Adrenal gland (tissue), 19 donors: ENCODE measurements at places on chromosomes 5 and 9. TPM values are rescaled to one million over a fixed set of nuclear protein-coding genes. Genes with fewer than 3 reads are reported as not detected.

The CCNI2 gene
- 0.08 TPM for total RNA-seq

GRCh38 chr9:96450613-96451528 lies 902 bp downstream of the HABP4 start:
- peak; percentile 40 for DNase-seq

DNA sequence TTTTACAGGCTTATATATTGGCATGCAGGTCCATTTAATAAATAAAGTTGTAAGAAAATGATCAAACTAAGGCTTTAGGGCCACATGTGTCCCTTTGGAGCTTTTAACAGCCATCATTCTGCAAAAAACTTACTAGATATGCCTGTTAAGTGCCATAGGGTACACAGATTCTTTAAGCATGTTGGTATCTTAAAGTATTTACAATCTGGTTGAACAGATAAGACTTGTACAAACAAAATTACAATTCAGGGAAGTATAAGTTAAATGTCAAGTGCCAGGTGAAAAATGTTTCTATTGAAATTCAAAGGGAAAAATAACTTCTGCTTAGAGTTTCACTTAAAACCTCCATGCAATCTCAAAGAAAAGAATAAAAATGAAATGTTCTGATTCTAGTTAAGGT lies 558.4 kb upstream of the ST8SIA4 start:
- no peak for DNase-seq

DNA sequence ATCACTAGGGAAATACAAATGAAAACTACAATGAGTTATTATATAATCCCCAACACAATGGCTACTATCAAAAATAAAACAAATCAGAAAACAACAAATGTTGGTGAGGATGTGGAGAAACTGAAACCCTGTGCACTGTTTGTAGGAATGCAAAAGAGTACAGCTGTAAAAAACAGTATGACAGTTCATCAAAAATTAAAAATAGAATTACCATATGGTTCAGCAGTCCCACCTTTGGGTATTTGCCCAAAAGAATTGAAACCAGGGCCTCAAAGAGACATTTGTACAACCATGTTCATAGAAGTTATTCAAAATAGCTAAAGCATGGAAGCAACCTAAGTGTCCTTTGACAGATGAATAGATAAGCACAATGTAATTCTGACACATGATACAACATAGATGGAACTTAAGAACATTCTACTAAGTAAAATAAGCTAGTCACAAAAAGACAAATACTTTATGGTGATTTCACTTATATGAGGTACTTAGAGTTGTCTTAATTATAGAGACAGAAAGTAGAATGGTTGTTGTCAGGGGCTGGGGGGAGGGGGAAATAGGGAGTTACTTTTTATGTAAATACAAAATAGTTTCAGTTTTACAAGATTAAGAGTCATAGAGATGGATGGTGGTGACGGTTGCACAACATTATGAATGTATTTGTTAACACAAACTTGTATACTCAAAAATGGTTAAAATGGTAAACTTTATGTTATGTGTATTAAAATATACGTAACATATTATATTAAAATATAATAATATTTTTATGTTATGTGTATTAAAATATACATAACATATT lies 102.8 kb downstream of the KCTD16 start:
- DNase-seq: no peak

GRCh38 chr9:129761293-129761900 lies 8.6 kb upstream of the PTGES start:
- no peak for DNase-seq

GRCh38 chr5:111280282-111280951 lies 56.2 kb downstream of the CAMK4 start:
- no peak for DNase-seq

The OTULINL gene
- total RNA-seq: 76.9 TPM

The MAMDC2 gene
- total RNA-seq: 0.83 TPM

The F2RL1 gene
- total RNA-seq: 4.0 TPM

The ZFP37 gene
- 0.88 TPM for total RNA-seq

The PTCH1 gene
- total RNA-seq: 5.7 TPM

- no peak for DNase-seq
These were observed 138.7 kb downstream of the RAPGEF6 start for GRCh38 chr5:131496400-131496713.

GRCh38 chr5:20972419-20972925 lies 984.5 kb upstream of the CDH18 start:
- DNase-seq: no peak

DNA sequence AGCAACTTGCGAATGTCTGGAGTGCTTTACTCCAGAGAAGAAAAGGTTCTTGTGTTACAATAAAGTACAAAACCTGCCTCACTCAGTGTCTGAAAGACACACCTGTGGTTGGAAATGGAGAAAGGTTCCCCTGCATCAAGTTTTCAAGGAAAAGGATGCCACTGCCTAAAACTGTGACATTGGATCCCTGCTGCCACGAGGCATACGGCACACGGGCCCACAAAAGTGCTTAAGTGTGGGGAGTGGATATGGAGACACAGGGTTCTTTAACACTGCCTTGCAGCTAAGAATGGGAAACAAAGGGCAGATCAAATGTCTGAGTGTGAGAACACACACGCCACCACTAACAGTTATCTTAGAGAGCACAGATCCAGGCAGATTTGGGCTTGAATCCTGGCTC lies 75.0 kb downstream of the NIPSNAP3B start:
- DNase-seq: no peak

DNA sequence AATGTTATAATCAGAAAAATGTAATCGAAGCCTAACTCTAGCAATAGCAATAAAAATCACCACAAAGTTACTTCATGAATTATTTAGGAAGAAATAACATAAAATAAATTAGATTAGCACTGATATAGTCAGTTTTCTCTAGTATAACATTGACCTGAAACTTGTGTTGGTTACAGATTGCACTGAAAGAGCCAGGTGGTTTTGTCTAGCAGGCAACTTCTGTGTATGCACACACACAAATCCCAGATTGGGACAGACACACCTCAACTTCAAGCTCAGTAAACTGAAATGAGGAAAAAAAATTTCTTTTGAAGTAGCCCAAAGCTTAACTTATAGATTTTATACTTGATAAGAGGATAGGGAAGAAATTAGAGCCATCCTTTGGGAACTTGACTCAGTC lies 129.3 kb downstream of the EFNA5 start:
- no peak for DNase-seq

DNA sequence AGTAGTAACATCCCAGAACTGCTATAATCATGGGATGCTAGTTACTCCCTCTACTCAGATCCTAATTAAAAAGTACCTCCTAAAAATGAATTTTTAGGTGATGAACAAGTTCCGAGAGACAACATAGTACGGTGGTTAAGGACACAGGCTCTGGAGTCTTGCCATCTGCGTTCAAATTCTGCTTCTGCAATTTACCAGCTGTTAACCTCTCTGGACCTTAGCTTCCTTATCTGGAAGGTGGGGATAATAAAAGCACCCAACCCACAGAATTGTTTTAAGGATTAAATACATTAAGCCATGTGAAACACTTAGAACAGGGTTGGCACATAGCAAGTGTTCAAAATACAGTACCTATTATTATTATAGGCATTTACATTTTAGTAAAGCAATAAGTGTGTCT lies 77.5 kb upstream of the XPA start:
- no peak for DNase-seq

DNA sequence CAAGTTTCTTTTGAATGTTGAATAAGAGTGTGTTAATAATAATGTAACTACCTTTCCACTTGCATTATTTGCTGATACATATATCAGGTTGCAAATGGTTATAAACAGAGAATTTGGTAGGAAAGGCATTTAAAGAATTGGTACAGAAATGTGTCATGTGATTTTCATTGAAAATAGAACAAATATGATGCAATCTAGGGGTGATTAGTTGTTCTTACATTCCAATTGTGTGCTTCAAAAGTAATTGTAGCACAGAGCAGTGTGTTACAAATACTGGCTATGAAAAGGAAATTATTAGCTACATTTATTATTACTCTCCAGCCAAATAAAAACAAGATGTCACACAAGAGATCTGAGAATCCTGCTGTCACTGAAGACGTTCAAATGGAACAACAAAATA lies 61.8 kb upstream of the PRDM9 start:
- no peak for DNase-seq

GRCh38 chr5:155783246-155783645 lies 543.7 kb upstream of the SGCD start:
- DNase-seq: no peak

DNA sequence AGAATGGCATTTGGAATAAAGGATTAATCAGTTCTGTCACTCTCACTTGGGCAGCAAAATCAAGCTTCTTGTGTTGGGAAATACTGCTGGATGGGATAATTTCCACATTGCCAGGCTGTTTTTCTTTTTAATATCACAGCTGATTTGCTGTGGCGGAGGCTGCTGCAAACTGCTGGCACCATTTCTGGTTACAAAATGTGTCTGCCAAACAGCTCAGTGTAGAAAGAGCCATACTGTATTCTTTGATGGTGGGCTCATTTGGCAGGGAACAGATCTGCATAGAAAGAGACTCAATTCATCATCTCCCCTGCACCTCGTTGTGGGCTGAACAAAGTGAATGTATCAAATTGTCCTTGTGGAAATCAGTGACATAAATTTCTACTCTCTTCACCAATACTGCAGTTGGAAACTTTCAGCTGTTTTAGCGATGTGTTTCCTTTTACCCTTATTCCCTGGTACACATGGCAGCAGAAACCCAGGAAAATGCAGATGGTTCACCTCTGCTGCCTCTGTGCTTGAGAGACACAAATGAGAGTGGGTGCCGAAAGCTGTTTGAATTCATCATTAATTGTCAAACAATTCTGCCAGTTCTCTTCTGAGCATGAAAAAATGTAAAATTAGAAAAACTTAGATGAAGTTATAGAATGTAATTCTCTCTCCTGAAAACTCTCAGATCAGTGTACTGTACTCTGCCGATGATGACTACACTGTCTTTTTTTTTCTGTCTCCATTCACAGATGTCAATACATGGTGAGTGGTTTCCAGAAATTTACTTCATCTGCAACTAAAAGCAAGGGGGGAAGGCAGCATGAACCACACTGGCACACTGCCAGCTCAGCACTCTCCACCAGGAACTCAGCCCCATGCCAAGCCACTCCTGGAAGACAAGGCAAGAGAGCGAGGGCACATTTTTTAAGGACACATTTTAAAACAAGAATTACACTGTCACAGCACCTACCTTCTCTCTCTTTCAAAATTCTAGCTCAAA lies 75.0 kb downstream of the HMHB1 start:
- peak; percentile 52 for DNase-seq

The CCL27 gene
- total RNA-seq: 0.33 TPM

DNA sequence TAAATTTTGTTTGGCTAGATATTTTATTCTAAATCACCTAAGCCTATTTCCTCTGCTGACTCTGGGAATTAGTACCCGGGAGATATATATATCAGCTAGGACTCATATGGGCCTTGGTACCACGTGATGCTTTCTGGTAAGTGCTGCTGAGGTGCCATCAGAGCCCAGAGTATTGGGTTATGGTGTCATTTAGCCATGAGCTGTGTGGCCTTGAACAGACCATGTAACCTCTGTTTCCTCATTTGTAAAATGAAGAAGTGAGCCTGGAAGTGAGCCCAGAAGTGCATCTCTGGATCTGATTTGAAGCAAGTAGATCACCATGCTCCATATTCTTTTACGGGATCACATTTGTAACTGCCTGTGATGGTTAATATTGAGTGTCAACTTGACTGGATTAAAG lies 126.1 kb downstream of the GPBP1 start:
- peak; percentile 26 for DNase-seq

DNA sequence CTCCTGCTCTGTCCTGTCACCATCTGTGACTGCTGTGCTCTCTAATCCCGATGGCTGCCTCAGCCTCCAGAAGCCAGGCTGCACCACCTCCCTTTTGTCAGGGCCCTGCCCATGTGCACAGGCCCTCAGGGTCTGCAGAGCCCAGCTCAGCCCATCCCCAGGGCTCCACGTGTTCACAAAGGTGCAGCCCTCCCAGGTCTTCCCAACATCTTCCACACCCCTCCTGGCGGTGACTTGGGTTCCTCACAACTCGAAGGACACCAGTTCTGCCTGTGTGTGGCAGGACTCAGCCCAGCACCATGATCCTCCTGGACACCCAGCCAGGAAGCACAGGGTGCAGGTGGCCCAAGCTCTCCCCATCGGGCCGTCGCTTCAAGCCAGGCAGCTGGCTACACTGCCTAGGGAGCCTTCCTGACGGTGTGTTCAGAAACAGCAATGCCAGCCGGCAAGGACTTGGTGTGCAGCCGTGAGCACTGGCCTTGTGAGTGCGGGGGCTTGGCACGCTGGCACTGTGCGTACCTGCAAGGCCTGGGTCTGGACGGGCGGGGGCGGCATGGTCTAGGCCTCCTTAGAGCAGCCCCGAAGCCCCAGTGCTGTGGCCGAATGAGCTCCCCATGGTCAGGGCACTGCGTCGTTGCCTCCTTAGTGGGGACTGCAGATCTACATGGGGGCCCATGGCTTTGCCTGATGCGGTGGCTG lies 96.1 kb downstream of the MRPL36 start:
- DNase-seq: no peak

The IL17B gene
- total RNA-seq: 3.4 TPM

GRCh38 chr5:150465927-150466326 lies 16.4 kb upstream of the RPS14 start:
- DNase-seq: no peak

DNA sequence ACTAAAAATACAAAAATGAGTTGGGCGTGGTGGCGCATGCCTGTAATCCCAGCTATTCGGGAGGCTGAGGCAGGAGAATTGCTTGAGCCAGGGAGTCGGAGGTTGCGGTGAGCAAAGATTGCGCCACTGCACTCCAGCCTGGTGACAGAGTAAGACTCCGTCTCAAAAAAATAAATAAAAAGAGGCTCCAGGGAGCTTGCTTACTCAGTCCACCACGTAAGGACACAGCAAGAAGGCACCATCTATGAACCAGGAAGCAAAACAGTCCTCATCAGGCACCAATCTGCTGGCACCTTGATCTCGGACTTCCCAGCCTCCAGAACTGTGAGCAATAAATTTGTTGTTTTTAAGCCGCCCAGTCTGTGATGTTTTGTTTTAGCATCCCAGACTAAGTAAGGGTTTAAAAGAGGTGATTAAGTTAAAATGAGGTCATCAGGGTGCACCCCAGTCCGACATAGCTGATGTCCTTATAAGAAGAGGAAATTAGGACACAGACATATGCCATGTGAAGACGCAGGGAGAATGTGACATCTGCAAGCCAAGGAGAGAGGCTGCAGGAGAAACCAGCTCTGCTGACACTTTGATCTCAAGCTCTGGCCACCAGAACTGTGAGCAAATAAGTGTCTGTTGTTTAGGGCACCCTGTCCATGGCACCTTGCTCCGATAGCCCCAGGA lies 45.9 kb downstream of the C9orf50 start:
- no peak for DNase-seq

The DIRAS2 gene
- 0.06 TPM for total RNA-seq

The DNM1 gene
- 12.3 TPM for total RNA-seq

The ADAMTS19 gene
- 1.1 TPM for total RNA-seq

The PDZD2 gene
- 4.8 TPM for total RNA-seq

DNA sequence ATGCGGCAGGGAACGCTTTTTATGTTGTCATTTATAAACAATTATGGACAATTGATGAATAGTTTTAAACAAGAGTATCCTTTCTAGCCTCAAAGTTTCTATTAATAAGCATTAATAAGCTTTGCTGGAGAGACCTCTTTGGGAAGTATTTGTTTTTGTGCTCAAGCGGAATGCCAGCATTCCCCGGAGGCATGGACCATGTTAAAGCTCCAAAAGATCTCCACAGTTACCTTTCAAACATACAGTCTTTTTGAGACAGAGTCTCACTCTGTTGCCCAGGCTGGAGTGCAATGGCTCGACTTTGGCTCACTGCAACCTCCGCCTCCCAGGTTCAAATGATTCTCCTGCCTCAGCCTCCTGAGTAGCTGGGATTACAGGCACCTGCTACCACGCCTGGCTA lies 9.6 kb downstream of the MSANTD3 start:
- no peak for DNase-seq

The IL9 gene
- not detected for total RNA-seq
